ENCODE measurements at places on chromosomes 2 and 18.

- no peak for DNase-seq
These were observed 4.9 kb downstream of the IGFBP5 start for GRCh38 chr2:216690456-216690852.

- no peak for DNase-seq
These were observed 261.2 kb downstream of the ALK start for GRCh38 chr2:29660201-29660600.

DNA sequence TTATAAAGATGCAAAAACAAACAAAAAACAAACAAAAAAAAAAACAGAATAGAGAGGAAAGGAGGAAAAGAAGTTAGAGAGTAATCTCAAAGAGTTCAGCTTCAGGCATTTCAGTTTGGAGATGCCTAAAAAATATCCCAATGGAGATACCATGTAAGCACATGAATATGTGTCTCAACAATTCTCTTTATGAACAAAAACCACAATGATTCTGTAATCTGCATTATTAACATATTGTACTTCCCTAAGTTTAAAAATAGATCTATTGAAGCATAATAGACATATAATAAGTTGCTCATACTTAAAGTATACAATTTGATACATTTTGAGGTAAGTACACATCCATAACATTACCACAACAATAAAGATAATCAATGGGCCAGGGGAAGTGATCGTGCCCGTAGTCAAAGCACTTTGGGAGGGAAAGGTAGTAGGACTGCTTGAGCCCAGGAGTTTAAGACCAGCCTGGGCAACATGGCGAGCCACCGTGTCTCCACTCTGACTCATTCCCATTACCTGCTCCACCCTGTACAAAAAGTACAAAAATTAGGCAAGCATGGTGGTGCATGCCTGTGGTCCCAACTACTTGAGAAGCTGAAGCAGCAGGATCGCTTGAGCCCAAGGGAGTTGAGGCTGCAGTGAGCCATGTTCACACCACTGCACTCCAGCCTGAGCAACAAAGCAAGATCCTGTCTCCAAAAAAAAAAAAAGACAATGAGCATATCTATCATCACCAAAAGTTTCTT is 158.9 kb downstream of the ATAD2B start:
- DNase-seq = no peak

GRCh38 chr2:224354632-224355211 is 47.2 kb downstream of the FAM124B start:
- no peak for DNase-seq

DNA sequence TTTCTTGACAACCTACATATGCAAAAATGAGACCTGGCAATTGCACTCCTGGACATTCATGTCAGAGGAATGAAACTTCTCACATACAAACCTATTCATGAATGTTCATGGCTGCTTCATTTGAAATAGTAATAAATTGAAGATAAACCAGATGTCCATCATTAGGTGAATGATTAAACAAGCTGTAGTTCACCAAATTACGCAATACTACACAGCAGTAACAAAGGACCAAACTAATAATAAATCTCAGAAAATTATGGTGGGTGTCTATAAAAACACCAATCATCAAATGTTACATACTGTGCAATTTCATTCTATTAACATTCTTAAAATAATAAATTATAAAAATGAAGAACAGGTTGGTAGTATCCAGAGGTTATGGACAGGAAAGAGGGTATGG is 13.5 kb downstream of the DOK6 start:
- no peak for DNase-seq

- no peak for DNase-seq
These were observed 4.6 kb downstream of the TTR start for GRCh38 chr18:31596081-31596872.

DNA sequence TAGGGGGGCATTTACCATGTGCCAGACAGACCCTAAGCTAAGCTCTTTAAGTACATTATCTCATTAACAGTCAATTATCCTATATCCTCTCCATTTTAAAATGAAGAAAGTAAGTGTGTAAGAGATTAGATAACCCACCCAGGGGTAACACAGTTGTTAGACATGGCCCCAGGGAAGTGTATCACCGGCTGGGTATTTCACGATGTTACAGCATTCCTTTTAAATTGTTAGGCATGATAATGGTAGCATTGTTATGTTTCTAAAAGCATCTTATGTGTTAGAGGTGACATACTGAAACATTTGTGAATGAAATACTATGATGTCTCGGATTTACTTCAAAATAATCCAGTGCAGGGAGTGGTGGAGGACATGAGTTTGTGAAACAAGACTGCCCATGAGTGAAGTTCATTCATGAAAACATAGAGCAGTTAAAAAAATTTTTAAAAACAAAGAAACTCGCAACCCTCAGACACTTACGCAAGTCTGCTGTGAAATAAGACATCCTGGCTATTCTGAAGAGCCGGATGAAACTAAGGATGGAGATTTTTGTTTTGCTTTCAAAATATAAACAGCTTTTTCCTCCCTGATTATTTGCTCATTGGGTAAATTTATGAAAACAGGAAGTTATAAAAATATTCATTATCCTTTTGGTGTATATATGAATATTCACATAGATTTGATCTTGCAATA is 54.9 kb downstream of the IL1RL2 start:
- no peak for DNase-seq

DNA sequence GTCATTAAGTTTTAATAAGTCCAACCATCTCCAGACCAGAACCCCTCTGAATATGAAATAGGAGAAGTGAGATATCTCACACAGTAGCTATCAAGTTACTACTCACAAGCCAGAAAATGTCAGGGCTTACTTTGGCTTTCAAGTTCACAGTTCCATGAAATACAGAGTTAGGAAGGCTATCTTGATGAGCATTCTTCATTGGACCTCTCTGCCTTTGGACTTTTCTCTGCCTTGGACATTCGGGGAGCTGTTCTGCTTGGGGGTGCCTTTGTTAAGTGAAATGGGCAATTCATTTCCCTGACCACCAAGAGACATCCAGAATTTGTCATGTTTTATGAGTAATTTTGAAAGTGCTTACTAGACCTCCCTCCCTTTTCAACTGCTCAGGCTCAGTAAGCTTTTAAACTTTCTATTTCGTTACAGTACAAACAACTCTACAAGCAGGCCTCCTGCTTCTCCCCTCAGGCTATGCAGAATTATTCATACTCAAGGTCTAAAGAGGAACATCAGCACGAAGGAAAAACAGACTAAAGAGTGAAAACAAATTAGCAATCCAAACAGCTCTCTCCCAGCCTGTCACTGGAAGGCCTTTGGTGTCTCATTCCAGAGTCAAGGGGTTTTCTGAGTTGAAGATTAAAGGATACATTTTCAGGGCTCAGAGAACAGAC is 95.3 kb downstream of the MREG start:
- DNase-seq = no peak

DNA sequence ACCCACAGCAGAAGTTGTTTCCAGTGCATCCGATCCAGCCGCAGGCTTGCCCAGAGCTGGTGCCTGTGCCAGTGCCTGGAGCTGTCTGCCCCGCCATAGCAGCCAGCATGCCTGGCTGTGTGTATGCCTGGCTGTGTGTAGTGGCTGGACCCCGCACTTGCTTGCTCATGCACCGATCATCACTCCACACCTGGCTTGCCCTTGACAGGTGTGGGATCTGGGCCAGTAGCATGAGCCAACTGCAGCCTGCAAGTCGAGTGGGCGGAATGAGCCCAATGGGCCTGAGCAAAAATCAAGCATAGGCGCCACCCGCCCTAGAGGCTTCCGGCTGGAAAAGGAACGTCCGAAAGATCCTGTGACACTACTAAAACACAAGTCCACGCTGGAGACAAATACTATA is 74.5 kb downstream of the EPB41L3 start:
- no peak for DNase-seq

DNA sequence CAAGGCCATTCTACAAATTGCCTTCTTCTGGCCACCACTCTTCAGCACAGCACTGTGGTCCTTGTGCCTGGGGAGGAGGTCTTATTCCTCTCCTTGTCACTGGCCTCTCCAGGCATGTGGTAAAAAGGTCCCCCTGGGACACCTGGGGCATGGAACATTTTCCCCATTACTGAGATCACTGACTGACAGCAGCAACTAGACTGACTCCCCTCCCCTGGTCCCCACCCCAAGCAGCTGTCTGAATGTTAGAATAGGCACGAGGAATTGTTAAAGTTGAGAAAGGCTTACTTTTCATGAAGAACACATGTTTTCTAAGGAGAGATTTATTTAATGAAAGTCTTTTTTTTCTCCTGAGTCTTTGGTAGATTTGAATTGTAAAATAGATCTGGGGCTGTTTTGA is 39.5 kb upstream of the RTN4 start:
- DNase-seq = no peak

- DNase-seq = no peak
These were observed 198.7 kb downstream of the ANAPC1 start for GRCh38 chr2:111685342-111685741.

All from activated CD4-positive, CD25-positive, alpha-beta regulatory T cell treated with anti-CD3 and anti-CD28 coated beads, Interleukin-2, amount 50 U/mL, for 72 hours (primary cell).